Pancreas (tissue), 10 donors: ENCODE measurements at places on chromosomes 7 and 10. TPM values are rescaled to one million over a fixed set of nuclear protein-coding genes. Genes with fewer than 3 reads are reported as not detected.
A peak's percentile ranks its signal among the peaks of the same experiment; 100 is the strongest.

Gene SAP25
- total RNA-seq, result 0.39 TPM

Gene DKK1
- not detected for total RNA-seq

DNA sequence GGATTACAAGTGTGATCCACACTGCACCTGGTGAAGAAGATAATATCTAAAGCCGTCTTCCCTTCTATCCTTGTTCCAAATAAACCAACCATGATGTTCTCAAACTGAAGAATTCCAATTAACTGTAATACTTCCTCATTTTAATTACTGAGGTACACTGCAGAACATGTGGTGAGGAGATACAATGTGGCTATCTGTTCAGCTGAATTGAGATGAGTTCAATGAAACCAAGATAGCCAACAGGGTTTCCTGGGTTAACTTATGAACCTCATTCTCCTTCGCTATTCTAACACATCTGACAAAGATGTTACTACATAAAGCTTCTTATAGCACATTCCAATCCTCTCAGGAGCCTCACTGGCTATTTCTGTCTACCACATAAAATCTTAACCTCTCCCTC is 75.5 kb downstream of the RAPGEF5 start:
- H3K27me3 ChIP-seq, result no peaks in the 10 kb centered on the region
- no peak overlapping the region for H3K4me3 ChIP-seq
- DNase-seq, result no peak
- no peaks in the 10 kb centered on the region for H3K4me1 ChIP-seq
- no peak overlapping the region for H3K27ac ChIP-seq

DNA sequence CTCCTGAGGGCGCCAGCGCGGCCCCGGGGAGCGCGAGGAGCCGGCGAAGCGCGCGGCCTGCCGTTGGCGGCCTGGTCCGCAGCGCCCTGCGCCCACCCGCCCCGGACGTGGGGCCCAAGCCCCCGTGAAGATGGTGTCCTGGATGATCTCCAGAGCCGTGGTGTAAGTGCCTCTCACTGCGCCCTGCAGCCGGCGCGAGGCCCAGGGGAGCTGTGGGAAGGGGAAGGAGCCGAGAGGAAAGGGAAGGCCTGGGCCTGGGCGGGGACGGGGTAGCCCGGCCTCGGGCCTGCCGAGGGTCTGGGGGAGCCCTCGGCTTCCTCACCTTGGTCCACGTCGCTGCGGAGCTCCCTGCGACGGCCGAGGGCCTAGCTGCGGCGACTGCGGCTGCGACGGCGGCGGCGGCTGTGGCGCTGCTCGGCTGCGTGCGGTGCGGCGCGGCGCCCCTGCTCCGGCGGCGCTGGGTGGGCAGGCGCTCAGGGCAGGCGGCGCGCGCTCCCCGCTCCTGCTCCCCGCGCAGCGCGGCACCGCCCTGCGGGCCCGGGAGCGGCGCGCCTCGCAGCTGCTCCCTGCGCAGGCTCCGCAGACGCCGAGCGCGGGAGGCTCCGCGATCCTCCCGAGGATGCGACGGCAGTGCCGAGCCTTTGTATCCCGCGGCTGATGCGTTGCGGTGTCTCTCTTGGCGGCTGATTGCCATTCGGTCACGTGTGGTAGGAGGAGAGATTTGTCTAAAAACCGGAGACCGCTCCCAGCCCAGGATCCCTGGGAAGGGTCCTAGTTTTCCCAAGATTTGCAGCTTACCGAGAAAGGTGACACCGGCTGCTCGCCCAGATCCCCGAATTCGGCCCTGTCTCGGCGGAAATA is 445 bp downstream of the REEP3 start:
- H3K4me1 ChIP-seq, result peaks cover 6% of the 10 kb centered on the region
- H3K4me3 ChIP-seq, result peak overlapping the region; percentile 76
- DNase-seq, result peak; percentile 85
- H3K27me3 ChIP-seq, result no peaks in the 10 kb centered on the region
- peak overlapping the region; percentile 98 for H3K27ac ChIP-seq

DNA sequence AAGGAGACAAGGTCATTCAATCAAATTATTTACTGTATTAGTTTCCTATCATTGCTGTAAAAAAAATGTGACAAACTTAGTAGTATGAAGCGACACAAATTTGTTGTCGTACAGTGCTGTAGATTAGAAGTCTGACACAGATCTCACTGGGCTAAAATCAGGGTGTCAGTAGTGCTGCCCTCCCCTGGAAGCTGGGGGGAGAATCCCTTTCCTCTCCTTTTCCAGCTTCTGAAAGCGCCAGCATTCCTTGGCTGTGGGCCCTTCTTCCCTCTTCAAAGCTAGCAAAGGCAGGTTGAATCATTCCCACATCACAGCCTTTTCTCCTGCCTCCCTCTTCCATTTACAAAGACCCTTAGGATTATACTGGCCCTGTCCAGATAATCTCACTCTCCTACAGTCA is 28.0 kb downstream of the VPS41 start:
- H3K27ac ChIP-seq, result no peak overlapping the region
- H3K4me1 ChIP-seq, result no peaks in the 10 kb centered on the region
- no peaks in the 10 kb centered on the region for H3K27me3 ChIP-seq

- H3K4me3 ChIP-seq, result no peak overlapping the region
- no peak for DNase-seq
- H3K4me1 ChIP-seq, result no peaks in the 10 kb centered on the region
- H3K27me3 ChIP-seq, result no peaks in the 10 kb centered on the region
- no peaks in the 10 kb centered on the region for H3K36me3 ChIP-seq
These were observed 48.8 kb downstream of the PITRM1 start for GRCh38 chr10:3123571-3124411.

GRCh38 chr10:77377678-77378352 is 259.8 kb downstream of the KCNMA1 start:
- peaks cover 41% of the 10 kb centered on the region for H3K4me1 ChIP-seq
- H3K36me3 ChIP-seq, result no peaks in the 10 kb centered on the region
- DNase-seq, result no peak
- peak overlapping the region; percentile 61 for H3K27ac ChIP-seq

GRCh38 chr7:107559864-107560263 is 3.9 kb downstream of the COG5 start:
- H3K4me1 ChIP-seq, result peaks cover 17% of the 10 kb centered on the region
- no peak overlapping the region for H3K4me3 ChIP-seq

- no peaks in the 10 kb centered on the region for H3K27me3 ChIP-seq
- no peak overlapping the region for H3K4me3 ChIP-seq
- H3K36me3 ChIP-seq, result no peaks in the 10 kb centered on the region
- H3K27ac ChIP-seq, result no peak overlapping the region
These were observed 73.0 kb upstream of the CABCOCO1 start for GRCh38 chr10:61589547-61590243.

- H3K4me1 ChIP-seq, result no peaks in the 10 kb centered on the region
- no peak overlapping the region for H3K27ac ChIP-seq
- no peaks in the 10 kb centered on the region for H3K36me3 ChIP-seq
- no peaks in the 10 kb centered on the region for H3K27me3 ChIP-seq
- no peak overlapping the region for H3K4me3 ChIP-seq
These were observed 395.7 kb upstream of the FOXK1 start for GRCh38 chr7:4286351-4286750.

GRCh38 chr10:49667991-49668390 is 11.5 kb upstream of the C10orf53 start:
- no peaks in the 10 kb centered on the region for H3K4me1 ChIP-seq
- H3K4me3 ChIP-seq, result no peak overlapping the region
- DNase-seq, result no peak
- H3K36me3 ChIP-seq, result no peaks in the 10 kb centered on the region

DNA sequence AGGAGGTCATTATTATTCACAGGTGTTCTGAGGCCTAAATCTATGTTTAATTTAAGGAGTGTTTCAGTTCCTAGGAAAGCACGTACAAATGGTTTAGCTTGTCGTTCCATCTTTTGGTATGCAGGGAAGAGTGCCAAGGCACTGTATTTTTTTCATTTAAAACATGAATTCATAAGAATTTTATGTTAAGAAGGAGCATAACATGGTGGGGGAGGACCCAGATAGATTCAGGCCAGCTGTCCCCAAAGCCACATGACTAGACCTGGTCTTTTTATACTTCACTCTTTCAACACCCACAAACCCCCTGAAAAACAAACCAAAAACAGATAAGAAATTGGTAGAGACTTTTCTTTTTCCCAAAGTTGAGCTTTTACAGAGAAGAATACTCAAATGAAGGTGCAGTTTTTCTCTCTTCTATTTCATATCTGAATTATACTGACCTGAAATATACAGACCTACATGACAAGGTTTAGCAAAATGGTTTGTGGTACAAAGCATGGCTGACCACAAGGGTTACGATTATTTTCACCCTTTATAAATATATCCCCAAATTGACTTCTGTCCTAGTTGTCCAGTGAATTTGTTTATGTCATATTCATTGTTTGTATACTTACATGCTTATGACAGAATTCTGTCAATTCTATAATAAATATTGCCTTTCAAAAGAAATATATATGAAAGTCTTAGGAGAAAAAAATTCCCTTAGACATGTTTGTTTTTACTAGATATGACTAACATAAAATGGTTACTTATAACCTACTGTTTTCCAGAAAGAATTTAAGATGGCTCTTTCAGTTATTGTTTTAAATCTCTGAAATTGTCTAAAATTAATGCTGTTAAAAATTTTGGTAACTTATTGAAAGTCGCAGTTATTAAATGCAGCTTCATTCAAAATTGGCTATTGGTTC is 71.3 kb downstream of the AP3M1 start:
- H3K27me3 ChIP-seq, result no peaks in the 10 kb centered on the region
- peaks cover 11% of the 10 kb centered on the region for H3K36me3 ChIP-seq
- H3K4me3 ChIP-seq, result no peak overlapping the region
- no peak for DNase-seq
- no peak overlapping the region for H3K27ac ChIP-seq

GRCh38 chr7:128883622-128884448 is 21.2 kb downstream of the ATP6V1F start:
- DNase-seq, result peak; percentile 90
- no peak overlapping the region for H3K27ac ChIP-seq
- H3K36me3 ChIP-seq, result no peaks in the 10 kb centered on the region
- no peaks in the 10 kb centered on the region for H3K4me1 ChIP-seq
- H3K4me3 ChIP-seq, result no peak overlapping the region
- H3K27me3 ChIP-seq, result no peaks in the 10 kb centered on the region

- DNase-seq, result no peak
- H3K4me1 ChIP-seq, result no peaks in the 10 kb centered on the region
- no peaks in the 10 kb centered on the region for H3K27me3 ChIP-seq
- no peaks in the 10 kb centered on the region for H3K36me3 ChIP-seq
These were observed 56.5 kb downstream of the CTTNBP2 start for GRCh38 chr7:117816727-117817126.

GRCh38 chr7:45897042-45897690 is 8.9 kb downstream of the IGFBP1 start:
- H3K4me3 ChIP-seq, result no peak overlapping the region
- H3K4me1 ChIP-seq, result no peaks in the 10 kb centered on the region
- H3K27ac ChIP-seq, result no peak overlapping the region
- no peaks in the 10 kb centered on the region for H3K36me3 ChIP-seq

DNA sequence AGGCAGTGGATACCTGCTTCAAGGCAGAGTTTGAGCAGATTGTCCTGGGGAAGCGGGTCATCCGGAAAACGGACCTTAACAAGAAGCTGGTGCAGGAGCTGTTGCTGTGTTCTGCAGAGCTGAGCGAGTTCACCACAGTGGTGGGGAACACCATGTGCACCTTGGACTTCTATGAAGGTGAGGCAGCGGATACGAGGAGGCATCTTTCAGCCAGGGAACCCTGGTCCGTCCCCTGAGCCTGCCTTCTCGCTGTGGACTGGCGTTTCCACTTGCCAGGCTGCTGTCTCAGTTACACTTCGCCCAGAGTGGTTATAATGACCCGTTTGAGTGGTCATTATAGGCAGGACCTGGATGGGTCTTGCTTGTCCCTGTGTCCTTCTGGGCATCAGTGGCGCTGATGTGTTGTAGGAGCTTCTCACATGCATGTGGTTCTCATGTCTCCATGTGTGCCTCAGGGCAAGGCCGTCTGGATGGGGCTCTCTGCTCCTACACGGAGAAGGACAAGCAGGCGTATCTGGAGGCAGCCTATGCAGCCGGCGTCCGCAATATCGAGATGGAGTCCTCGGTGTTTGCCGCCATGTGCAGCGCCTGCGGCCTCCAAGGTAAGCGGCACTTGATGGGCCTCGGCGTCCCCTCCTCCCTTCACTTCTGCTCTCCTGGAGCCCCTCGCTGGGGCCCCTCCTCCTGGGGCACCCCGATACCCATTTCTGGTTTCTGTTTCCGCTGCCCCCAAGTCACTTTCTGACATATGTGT is 18.0 kb downstream of the UPP1 start:
- peaks cover 4% of the 10 kb centered on the region for H3K4me1 ChIP-seq
- H3K27me3 ChIP-seq, result no peaks in the 10 kb centered on the region
- H3K36me3 ChIP-seq, result no peaks in the 10 kb centered on the region
- no peak overlapping the region for H3K4me3 ChIP-seq
- no peak overlapping the region for H3K27ac ChIP-seq

DNA sequence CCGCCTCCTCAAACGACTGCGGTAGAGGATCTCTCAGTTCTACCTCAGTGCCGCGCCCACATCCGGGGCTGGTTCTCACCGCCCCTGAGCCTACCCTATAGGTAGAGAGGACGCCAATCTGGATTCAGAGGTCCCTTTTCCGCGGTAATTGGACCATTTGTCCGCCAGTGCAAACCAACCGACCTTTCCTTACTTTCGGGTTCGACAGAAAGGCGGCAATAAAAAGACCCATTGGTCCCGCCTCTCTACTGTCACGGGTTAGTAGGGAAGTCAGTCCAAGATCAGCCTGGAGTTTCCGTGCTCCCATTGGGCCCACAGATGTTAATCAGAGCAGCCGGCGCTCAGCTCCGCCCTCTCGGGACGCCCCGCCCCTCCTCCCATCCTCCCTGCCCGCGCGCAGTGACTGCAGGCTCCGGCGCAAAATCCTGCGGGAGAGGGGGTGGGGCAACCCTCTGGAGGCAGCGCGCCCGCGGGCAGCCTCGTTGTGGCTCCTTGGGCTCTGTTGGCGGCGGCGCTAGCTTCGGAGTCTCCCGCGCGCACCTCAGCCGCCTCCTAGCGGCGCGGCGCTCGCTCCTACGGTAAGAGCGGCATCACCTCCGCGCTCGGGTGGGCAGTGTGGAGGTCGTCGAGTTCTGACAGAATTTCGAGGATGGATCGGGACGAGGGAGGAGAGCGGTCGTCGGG is at the start of the genes PHTF2 and TMEM60:
Gene PHTF2 (plus strand): TSS at position 380 of the 684 bp plus-strand sequence.
Gene TMEM60 (minus strand): TSS at position 41 of the 684 bp plus-strand sequence. CDS start 4,061 bp downstream, outside the sequence.
- DNase-seq, result peak; percentile 99
- no peaks in the 10 kb centered on the region for H3K36me3 ChIP-seq
- no peaks in the 10 kb centered on the region for H3K4me1 ChIP-seq
- peak within 1 kb of the TSS; percentile 76 for H3K4me3 ChIP-seq
- H3K27ac ChIP-seq, result peak within 1 kb of the TSS; percentile 86
- H3K27me3 ChIP-seq, result no peaks in the 10 kb centered on the region

DNA sequence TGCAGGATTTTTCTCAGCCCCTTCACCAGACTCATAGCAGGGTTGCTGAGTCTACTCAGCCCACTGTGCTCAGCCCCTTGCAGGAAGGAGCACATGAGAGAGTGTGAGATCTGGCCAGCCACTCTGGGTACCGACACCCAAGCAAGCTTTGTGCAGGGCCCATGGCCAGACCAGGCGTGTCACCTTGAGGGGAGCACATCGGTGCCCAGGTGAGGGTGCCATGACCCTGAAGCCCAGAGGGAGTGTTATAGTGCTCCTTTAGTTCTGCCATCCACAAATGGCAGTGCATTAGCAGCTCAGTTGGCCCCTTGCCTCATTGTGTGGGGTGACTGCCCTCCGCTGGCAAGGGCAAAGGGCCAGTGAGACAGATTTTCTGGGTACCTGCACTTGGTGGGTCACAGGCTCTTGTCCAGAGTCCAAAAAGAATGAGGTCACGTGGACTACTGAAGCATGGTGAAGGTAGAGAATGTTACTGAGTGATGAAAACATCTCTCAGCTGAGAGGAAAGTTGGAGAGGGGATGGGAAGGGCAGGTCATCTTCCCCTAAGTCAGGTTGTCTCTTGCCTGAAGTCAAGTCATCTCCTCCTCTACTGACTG is 181.8 kb downstream of the MACC1 start:
- no peaks in the 10 kb centered on the region for H3K27me3 ChIP-seq
- no peak overlapping the region for H3K4me3 ChIP-seq
- DNase-seq, result no peak
- no peak overlapping the region for H3K27ac ChIP-seq
- H3K4me1 ChIP-seq, result no peaks in the 10 kb centered on the region
